ENCODE measurements at places on chromosomes 7 and 10.

- DNase-seq, result no peak
Measured at GRCh38 chr7:106778656-106779250, 86.3 kb upstream of the PIK3CG start.

GRCh38 chr7:126696256-126697038 lies 556.3 kb downstream of the GRM8 start:
- DNase-seq, result no peak

- DNase-seq, result no peak
Measured at GRCh38 chr10:56449770-56450169, 88.7 kb upstream of the ZWINT start.

GRCh38 chr7:101736084-101736483 lies 81.3 kb upstream of the CUX1 start:
- DNase-seq, result no peak

- no peak for DNase-seq
Measured at GRCh38 chr7:101554584-101555268, 74.4 kb downstream of the MYL10 start.

- DNase-seq, result no peak
Measured at GRCh38 chr10:14691359-14691758, 83.3 kb downstream of the FAM107B start.

DNA sequence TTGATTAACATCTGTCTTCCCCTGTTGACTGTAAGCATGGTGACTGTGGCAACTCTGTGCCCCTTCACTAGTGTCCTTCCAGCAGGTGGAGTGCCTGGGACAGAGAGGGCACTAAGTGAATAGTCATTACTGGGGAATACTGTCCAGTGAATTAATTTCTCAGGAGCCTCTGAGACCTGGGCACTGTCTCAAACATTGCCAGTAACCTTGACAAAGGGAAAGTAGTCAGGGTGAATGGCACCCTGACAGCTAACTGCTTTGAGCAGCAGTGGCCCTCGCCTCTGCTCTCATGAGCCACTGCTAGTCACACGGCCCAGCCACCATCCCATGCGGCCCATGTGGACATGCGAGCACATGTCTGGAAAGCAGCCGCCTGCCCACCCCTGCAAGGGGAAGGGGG lies 13.1 kb upstream of the GRB10 start:
- no peak for DNase-seq

GRCh38 chr10:98436704-98437103 lies 10.0 kb downstream of the HPS1 start:
- DNase-seq, result no peak

DNA sequence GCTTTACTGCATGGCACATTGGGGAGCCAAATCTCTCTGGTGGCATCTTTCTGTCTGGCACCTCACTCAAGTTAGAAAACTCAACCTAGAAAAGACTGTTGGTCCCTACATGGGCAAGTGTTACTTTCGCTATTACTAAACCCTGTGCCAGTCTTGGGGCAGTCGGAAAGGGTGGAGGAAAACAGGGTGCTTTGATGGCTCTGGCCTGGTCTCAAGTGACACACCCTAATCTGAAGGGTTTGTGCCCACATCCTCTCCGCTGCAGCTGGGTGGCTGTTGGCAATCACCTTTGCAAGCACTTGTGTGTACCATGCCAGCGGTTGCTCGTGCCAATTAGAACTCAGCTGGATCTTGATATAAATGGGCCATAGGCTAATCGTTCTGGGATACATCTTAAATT lies 159.8 kb upstream of the ITGB1 start:
- DNase-seq, result peak; percentile 71

Data from central memory CD4-positive, alpha-beta T cell (primary cell).